ENCODE measurements at places on chromosomes 6 and 20. TPM values are rescaled to one million over a fixed set of nuclear protein-coding genes. Genes with fewer than 3 reads are reported as not detected.
A peak's percentile ranks its signal among the peaks of the same experiment; 100 is the strongest.

GRCh38 chr20:15220009-15220656, 882.7 kb upstream of the FLRT3 start:
- no peak for DNase-seq

DNA sequence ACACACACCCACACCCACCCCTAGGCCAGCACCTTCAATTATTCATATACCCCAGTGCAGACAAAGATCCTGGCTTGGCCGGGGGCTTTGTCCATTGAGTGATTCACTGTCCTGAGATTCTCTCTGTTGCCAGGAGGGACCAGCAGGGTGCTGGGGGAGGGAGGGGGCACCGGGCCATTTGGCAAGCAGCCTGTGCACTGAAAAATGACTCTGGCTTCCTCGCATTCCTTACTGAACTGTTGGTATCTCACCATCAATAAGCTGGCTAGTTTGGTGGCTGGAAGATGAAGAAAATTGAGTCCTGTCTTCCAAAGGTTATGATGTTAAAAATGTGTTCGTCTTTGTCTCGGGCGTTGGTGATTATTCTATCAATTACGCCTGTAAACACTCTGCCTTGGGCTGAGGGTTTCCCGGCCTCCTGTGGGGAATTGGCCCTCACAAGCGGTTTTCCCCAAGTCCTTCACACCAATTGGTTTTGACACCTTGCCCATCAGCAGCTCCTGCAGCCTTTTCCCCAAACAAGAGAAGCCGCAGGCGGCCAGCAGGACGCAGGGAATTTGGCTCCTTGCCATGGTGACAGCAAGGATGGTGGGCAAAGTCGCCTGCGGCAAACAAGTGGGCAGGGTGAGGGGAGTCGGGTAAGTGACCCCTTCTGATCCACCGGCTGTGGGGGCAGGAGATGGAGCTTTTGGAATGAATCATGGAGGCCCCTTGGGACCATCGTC, 4.9 kb downstream of the VSTM2L start:
- peak; percentile 55 for DNase-seq

DNA sequence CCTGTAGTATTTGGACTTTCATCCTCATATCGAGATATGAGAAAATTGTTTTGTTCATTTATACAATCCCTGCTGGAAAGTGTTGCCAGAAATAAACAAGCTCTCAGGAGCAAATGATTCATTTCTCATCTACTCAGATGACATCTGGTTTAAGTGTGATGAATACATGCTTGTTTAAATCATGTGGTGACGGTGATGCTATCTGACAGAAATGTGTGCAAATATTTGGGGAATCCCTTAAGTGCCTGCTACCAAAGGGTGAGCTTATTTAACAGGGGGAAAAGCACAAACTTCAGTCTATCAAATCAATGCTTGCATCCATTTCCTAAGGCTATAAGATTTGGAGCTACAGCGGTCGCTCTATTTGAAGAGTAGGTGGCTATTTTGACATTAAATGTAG, 368.3 kb upstream of the SASH1 start:
- no peak for DNase-seq

GRCh38 chr6:49328051-49328744, 134.9 kb downstream of the MMUT start:
- DNase-seq = no peak

DNA sequence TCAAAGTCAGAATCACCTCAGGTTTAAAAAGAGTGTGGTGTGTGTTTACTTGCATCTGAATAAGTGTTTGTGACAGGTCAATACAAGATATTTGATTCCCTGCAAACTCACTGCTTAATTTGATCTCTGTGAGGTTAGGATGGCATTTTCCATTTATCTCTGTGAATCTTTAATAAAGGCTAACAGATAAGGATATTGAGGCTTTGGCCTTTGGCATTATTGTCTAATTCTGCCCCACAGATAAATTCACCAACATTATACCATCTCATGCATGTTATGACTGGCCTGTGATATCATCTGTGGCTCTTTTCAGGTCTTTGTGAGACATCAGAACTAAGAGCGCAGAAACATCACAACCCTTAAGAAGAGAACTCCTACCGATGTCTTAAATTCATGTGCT, 84.7 kb downstream of the TRMT6 start:
- no peak for DNase-seq

DNA sequence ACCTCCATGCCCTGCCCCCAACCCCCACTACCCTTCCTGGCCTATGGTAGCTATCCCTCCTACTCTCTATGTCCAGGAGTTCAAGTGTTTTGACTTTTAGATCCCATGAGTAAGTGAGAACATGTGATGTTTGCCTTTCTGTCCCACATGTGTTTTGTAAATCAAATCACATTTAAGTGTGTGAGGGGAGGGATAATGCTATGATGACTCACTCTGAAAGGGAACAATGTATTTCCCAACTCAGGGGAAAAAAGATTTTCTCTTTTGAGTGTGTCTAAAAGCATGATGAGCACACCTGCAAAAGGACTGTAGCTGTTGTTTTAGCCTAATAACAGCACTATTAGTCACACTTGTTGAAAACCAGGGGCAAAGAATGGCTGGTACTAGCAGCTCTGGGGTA, 193.7 kb downstream of the GJA10 start:
- no peak for DNase-seq

GRCh38 chr6:170516783-170517616, 36.1 kb downstream of the PSMB1 start:
- DNase-seq = peak; percentile 84

DNA sequence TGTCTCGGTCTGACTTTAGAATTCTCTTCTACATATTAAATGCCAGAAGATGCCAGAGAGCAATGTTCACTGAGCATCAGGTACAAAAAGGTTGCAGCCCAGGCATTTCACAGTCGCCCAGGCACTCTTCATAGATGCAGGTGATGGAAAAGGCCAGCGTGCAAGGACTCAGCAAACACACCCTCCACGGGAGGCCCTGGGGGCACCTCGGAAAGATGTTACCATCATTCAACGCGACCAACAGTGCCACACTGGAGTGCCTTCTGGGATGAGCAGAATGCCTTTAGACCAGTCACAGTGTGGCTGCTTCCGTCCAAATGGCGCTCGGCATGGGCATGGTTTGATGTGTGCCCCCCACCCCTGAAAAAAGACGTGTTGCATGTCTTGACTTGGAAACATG, 4.5 kb upstream of the RAMACL start:
- DNase-seq = no peak

DNA sequence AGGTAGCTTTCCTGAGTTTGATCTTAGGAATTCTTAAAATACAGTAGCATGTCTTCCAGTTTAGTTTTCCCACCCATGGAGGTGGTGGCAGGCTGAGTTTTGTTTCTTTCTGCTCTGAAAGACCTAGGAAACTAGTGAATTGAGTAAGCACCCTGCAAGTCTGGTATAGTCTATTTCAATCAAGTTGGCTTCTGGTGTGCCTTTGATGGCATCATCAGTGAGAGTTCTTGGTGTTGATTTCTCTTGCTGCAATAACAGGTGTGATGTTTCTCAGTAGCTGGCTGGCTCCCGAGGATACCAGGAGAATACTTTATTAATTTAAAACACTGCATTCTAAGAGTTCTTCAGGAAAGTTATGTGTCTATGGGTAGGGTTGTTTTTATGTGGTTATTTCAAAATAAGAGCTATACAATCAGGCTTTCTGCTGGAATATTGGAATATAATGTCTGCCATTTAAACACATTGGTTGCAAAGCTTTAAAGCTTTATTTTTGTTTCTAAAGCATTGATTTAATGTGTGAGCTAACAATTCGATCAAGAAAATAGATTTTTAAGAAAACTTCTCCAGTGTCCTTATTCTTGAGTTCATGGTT, 19.0 kb downstream of the VAPB start:
- no peak for DNase-seq

DNA sequence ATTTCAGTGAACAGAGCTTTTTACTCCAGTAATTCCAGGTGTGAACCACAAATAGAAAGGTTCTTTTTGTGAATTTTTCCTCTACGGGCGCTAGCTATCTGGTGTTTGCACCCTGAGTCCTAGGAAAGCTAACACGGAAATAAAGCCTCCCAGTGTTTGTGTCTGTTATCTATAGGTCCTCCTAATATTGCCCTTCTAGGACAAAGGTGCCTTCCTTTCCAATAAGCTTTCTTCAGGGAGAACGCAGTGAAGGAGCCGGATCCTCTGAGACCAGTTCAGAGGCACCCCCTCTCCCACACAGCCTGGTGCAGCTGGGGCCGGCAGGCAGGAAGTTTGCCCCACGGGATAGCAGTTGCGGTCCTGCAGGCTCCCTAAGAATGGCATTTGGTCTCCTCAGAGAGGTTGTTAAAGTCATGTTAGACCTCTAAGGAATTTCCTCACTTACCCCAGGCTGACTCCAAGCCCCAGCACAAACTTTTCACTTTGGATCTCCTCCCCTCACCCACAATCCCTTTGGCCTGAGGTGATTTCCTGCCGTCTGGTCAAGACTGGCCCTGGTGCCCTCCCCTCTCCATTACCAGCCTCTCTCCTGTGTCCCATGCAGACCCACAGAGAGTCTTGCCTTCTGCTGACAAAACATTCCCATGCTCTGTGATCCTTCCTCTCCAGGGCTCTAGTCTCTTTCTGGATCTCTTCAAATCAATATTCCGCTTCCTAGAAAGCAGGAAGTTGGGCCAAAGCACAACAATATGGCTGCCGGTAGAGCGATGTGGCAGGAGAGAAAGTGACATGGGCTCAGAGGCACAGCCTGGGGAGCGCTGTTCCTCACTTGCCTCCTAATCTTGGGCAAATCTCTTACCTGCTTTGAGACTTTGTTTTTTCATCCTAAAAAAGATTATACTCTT, 126.0 kb downstream of the MOXD1 start:
- peak; percentile 42 for DNase-seq

DNA sequence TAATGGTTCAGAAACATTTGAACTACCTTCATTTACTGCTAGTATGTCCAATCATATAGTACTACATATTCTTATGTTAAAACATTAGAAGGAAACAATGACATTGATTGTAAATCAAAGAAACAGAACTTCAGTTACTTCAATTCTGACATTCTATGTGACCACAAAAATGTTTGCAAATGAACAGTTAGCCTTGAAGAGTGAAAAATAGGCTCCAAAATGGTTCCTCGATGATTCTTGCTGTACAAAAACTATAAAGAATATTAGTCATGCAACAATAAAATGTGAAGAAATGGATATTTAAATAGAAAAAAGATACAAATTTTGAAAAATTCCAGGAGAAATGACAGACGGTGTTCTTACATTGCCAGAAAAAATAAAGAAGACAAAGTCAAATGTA, 686.9 kb downstream of the BCKDHB start:
- no peak for DNase-seq

- no peak for DNase-seq
Observed at GRCh38 chr6:10587656-10588406, 66.7 kb downstream of the GCNT2 start.

DNA sequence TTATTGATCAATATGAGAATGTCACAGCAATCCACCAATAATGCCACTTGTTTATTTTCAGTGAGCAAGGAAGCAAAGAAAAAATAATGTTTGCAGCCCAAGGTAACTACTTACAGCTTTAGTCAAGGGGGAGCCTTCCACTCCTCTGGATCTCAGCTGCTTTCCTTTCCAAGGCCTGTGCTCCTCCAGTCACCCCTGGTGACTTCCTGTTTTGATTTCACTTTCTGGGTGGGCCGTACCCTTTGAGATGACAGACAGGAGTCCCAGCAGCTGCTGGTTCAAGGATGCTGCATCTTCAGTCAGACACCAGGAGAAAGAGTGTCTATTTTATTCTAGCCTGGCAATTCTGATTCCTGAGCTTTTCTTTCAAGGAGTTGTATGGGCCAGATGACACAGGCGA, 5.6 kb upstream of the VNN2 start:
- peak; percentile 5 for DNase-seq

MEP1A gene
- not detected for total RNA-seq

SLC4A11 gene
- 12.1 TPM for total RNA-seq

HDGFL1 gene
- total RNA-seq = not detected

AIF1 gene
- 6.2 TPM for total RNA-seq

EPHA7 gene
- total RNA-seq = 7.3 TPM

TMEM181 gene
- 25.2 TPM for total RNA-seq

ZNF311 gene
- 1.8 TPM for total RNA-seq
